Epithelial cell of proximal tubule (primary cell): ENCODE measurements at places on chromosomes 7 and 10.
A peak's percentile ranks its signal among the peaks of the same experiment; 100 is the strongest.

DNA sequence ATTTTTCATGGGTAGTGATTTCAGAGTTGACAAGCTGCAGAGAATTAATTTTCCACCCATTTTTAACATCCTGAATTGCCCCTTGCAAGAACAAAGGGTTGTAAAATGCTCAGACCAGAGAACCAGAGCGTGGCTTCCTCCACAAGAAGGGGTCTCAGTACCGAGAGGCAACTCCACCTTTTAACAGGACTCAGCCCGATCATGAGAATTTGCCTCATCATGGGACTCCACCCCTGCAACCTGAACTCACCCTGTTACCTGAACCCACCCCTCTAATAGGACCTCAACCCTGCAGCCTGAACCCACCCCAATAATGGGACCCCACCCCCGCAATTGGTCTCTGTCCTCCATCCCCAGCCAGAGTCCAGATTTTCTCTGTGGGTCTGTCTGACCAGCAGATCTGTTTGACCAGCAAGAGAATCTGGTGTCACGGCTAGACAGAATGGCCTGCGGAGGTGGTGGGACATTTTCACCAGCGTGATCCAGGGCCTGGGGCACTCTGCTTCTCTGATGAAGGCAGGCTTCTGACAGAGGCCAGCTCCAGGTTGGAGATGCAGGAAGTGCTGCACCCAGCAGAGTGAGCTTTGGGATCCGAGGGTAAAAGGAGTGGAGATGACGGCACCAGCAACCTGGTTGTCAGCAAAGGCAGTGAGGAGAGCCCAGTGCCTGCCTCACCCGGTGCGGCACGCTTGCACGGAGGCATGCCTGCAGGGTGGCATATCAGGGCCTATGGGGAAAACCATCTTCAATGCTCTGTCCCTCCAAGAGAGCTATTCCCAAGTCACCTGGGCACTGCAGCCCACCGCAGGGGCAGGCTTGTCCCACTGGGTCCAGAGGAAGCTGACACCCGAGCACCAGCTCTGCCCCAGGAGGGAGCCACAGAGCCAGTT is 136.6 kb downstream of the TCERG1L start:
- DNase-seq = no peak

- no peak for DNase-seq
Measured at GRCh38 chr10:128035557-128035973, 90.7 kb downstream of the MKI67 start.

DNA sequence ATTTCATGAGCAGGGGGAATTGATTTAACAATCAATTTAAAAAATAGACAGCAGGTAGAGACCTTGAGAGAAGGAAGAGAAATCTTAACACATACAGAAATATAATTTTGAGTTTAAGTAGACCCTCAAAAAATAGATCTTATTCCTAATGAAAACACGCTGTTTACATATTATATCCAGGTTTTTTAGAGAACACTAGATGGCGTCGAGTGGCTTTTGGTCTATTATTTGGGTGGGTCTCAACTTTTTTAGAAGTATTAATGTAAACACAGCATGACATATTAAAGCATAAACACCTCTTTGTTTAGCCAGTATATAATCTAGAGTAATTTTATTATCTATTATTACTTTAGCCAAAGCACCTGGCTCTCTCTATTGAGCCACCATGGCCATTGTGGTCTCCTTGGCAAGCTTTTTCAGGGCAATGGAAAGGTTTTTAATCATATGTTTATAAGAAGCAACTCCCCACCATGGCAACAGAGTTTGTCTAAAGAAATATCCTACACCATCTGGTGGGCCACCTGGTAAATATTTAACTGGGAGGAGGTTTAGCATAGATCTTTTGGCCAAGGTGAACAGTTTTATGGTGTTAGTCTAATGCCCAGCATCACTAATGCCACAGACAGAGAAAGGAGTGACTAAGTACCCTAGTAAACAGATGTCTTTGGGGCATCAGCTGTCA is 59.7 kb upstream of the PRSS1 start:
- DNase-seq = no peak

- peak; percentile 26 for DNase-seq
Measured at GRCh38 chr10:77949167-77949566, 22.6 kb upstream of the DLG5 start.

- no peak for DNase-seq
Measured at GRCh38 chr10:101080933-101081931, 19.4 kb downstream of the KAZALD1 start.

GRCh38 chr10:63718421-63718820 is 197.2 kb downstream of the REEP3 start:
- no peak for DNase-seq

- no peak for DNase-seq
Measured at GRCh38 chr7:44220358-44221112, 19.8 kb downstream of the YKT6 start.

- DNase-seq = no peak
Measured at GRCh38 chr10:124016804-124017375, 76.5 kb downstream of the CHST15 start.

DNA sequence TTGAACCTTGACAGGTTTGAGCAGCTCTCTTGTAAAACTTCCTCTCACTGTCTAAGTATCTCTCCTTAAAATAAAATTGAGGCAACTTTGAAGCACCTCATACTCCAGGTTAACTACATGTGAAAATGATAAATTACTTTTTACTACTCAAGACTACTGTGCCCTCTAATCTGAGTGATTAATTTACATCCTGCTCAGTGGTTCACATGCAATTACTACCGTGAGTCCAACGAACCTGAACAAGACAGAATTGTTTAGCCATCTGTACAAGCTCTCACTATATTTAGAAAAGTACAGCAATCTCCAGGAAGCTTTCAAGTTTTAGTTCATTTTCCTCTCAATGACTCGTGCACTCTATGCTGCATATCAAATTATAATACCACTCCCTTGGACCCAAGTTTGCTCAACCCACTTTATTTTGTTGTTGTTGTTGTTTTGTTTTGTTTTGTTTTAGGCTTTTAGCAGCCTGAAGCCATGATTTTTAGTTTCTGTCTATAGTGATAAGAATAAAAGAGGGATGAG is 21.2 kb downstream of the PDE1C start:
- no peak for DNase-seq
